ENCODE measurements at places on chromosomes 5 and 9.

DNA sequence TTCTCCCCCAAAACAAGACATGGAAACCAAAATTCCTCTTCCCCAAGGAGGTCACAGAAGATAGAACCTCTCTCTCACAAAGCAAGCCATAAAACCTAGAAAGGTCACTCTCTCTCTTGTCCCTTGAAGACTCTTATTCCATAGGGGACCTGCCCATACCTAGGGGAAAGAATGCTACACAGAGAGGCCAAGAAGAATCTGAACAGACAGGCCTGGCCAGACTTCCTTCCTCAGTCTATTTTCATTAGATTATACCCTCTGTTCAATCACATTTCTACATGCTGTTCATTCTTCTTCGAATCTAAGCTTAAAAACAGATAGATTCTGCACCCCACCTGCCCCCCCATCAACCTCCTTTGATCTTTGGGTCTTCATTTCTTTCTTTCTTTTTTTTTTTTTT, 206.8 kb downstream of the TLE4 start:
- DNase-seq, result no peak

DNA sequence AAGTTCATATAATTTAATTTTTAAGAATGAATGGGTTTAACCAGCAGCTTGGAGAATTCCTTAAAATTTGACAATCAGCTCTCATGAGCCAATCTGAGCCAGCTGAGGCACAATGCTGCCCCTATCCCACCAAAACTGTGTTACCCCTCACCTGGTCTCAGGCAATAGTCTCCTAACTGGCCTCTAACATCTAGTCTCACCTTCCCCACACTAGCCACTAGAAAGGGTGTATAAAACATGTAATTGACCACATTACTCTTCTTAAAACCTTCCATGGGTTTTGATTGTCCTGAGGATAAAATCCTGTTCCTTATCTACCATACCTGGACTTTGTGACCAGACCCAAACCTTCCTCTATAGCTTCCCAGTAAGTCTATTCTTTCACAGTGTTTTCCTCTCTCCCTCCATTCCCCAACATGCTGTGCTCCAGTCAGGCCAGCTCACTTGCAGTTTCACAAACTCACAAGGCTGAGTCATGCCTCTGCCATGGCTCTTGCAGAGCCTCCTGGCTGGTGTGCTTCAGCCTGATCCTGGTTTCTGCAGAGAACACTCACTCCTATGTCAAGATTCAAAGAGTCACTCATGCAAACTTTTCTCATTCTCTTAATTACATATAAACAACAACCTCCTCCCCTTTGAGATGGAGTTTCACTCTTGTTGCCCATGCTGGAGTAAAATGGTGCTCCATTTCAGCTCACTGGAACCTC, 16.0 kb upstream of the ZCCHC7 start:
- DNase-seq, result peak; percentile 83

DNA sequence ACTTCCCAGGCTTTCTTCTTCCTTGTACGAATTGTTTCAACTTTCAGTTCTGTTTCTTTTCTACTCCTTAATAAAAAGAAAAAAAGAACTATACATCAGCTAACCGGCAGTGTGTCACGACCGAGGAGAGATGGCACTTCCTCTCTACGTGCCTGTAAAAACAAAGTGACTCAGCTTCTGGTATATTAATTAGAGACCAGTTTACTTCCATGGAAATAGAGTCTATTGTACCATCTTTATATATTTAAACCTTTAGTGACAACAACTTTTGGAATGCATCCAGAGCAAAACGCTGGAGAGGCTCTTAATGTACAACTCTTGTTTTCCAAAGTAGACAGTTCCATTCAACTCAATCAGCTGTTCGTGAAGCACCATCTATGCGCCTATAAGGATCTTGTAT, 94.5 kb upstream of the LIFR start:
- no peak for DNase-seq

DNA sequence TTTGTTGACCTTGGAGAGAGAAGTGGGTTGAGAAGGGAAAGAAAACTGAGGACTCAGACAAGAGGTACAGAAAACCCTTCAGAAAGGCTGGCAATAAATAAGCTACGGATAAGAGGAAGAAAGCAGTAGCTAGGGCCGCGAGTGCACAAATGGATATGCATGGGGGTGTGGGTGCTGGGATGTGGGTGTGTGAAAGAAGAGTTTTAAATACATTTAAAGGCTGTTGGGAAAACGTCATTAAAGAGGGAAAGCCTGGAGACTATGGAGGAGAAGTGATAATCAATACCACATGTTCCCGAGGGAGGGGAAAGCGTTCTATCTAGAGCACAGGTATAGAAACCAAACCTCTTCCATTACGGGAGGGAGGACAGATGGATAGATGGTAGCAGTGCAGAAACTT, 177.2 kb downstream of the TSSK1B start:
- no peak for DNase-seq

DNA sequence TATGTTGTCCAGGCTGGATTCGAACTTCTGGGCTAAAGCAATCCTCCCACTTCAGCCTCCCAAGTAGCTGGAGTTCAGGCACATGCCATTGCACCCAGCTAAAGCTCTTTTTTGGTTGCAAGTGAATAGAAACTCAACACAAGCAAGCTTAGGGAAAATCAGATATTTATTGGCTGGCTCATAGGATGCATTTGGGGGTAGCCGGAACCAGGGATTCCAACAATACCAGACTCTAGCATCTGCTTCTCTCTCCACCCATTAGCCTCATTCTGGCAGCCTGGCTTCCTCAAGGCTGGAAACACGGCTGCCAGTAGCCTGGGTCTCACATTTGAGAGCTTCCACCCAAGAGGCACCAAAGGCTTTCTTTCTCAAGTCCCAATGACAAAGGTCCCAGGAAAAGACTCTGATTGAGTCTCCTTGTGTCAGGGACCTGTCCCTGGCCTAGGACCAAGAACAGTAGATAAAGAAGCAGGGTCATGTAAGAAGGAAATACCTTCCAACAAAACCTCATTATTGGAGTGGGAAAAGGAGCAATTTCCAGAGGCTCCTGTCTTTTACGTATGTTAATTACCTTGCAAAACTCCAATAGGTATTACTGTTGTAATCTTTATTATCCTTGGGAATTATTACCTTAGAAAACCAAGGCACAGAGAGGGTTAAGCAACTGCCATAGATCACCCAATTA, 23.0 kb upstream of the B4GALT1 start:
- DNase-seq, result no peak

DNA sequence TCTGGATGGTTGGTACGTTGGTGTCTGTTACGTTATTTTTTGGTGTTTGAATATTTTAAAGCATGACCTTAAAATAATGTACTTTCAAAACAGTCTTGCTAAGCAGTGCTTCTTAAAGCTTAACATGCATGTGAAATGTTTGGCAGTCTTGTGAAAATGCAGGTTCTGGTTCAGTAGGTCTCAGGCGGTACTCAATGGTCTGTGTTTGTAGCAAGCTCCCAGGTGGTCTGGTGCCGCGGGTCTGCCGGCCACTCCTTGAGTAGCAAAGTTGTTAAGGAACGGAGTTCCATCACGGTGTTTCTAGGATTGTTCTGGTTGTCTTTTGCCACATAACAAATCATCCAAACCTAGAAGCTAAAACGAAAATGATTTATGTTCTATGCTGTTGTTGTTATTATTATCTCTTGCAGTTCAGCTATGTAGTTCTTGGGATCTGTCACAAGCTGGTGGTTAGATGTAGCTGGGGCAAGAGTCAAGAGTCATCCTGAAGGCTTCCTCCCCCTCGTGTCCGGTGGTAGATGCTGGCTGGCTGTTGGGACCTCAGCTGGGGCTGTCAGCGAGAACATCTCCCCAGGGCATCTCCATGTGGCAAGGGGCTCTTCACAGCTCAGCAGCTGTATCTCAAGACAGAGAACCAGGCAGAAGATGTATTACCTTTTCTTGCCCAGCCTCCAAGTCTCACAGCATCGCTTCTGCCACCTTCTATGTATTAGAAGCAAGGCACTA, 186.8 kb downstream of the PALM2AKAP2 start:
- DNase-seq, result no peak

- peak; percentile 20 for DNase-seq
Measured at GRCh38 chr5:9170026-9170425, 375.8 kb downstream of the SEMA5A start.

- DNase-seq, result no peak
Measured at GRCh38 chr9:110338143-110338542, 480 bp upstream of the TXNDC8 start.

- no peak for DNase-seq
Measured at GRCh38 chr9:105259731-105260612, 15.5 kb downstream of the SLC44A1 start.

- no peak for DNase-seq
Measured at GRCh38 chr5:3000631-3001030, 249.2 kb upstream of the IRX2 start.

GRCh38 chr5:35922468-35922867, 16.0 kb downstream of the CAPSL start:
- DNase-seq, result no peak

- DNase-seq, result no peak
Measured at GRCh38 chr5:172504701-172505402, 50.5 kb upstream of the SH3PXD2B start.

- peak; percentile 92 for DNase-seq
Measured at GRCh38 chr5:37776826-37777225, 63.0 kb downstream of the GDNF start.

- no peak for DNase-seq
Measured at GRCh38 chr5:107919969-107920368, 249.2 kb upstream of the EFNA5 start.

- peak; percentile 45 for DNase-seq
Measured at GRCh38 chr5:79151942-79152671, 40.5 kb downstream of the BHMT start.

DNA sequence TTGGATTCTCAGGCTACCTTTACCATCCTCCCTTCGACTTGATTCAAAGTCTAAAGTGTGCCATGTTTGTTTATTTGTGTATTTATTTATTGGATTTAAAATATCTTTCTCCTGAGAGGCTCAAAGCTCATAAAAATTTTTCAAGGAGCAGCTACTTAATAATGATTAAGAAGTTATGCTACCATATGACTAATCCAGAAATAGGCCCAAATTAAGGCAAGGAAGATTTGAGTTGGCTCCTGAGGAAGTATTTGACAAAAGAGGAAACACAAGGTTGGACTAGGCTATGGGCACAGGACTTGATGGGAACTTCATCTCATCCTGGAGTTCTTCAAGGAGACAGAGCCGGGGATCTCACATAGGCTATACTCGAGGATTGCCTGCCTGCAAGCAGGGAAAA, 22.4 kb upstream of the PPP2CA start:
- DNase-seq, result no peak

- no peak for DNase-seq
Measured at GRCh38 chr5:131706281-131706680, 71.3 kb upstream of the RAPGEF6 start.

DNA sequence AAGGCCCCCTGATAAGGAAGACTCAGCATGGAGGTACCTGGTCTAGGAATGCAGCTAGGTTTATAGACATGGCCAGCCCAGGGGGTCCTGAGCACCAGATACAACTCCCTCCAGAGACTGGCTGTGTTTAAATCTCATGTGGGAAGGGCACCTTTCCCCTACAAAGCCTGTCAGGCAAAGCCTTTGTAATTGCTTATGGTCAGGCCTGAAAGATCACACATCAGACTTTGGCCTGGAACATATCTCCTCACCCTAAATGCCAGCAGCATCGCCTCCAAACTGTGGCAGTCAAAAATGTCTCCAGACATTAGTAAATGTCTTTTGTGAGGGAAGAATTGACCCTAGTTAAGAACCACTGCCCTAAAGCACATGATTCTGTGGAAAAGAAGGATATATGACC, 51.6 kb upstream of the MACIR start:
- no peak for DNase-seq

- DNase-seq, result peak; percentile 72
Measured at GRCh38 chr5:103847060-103847459, 284.5 kb upstream of the NUDT12 start.

- DNase-seq, result no peak
Measured at GRCh38 chr5:6818594-6819511, 105.6 kb downstream of the TENT4A start.

GRCh38 chr5:37825334-37825915, 14.4 kb downstream of the GDNF start:
- no peak for DNase-seq

GRCh38 chr9:135920256-135920930, 13.0 kb upstream of the CAMSAP1 start:
- DNase-seq, result no peak

Data from fibroblast of upper back skin (primary cell).